ENCODE measurements at places on chromosomes 2 and 18.
A peak's percentile ranks its signal among the peaks of the same experiment; 100 is the strongest.

GRCh38 chr2:72325592-72326422 lies 178.1 kb upstream of the CYP26B1 start:
- no peak for DNase-seq

DNA sequence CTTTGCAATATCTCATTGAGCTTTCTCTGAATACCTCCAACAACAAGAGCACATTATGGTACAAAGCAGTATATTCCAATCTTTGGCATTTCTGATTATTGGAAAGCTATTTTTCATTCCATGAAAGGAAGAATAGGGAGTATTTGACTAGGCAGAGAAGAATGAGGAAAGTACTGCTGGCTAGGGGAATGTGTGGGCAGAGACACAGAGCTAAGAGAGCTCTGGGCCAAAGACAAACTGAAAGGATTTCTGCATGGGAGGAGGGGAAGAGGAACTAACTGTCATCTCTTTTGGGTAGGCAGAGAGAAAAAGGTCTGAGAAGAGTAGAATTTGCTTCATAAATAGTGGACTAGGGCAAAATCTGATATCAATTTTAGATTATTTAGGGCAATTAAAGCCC lies 150.8 kb downstream of the CCDC85A start:
- DNase-seq = no peak

DNA sequence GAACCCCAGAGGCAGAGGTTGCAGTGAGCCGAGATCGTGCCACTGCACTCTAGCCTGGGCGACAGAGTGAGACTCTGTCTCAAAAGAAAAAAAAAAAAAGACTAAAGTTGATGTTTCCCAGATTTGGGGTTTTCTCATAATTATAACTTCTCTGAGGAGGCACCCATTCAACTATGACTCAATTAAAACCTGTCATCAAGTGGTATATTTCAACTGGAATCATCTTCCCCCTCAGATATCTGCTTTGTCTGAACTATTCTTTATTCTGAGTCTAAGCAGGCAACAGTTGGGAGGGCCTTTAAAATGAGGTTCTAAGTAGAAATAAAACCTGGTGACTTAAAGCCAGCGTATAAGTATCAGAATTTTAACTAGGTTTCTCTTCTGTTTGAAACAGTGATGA lies 88.5 kb downstream of the PTRHD1 start:
- no peak for DNase-seq

- DNase-seq = peak; percentile 94
These were observed 601.0 kb downstream of the SLC4A3 start for GRCh38 chr2:220228310-220229006.

- DNase-seq = no peak
These were observed 162.1 kb upstream of the ZNF516 start for GRCh38 chr18:76656925-76657827.
